ENCODE measurements at places on chromosomes 6 and 20. TPM values are rescaled to one million over a fixed set of nuclear protein-coding genes. Genes with fewer than 3 reads are reported as not detected.

Gene SLC17A3
- total RNA-seq, result not detected

Gene ERVFRD-1
- total RNA-seq, result not detected

Gene BPIFA1
- total RNA-seq, result not detected

Gene BANF2
- not detected for total RNA-seq

Gene APOM
- total RNA-seq, result 1.5 TPM

Gene MBOAT1
- 1.5 TPM for total RNA-seq

Gene TTK
- 11.7 TPM for total RNA-seq

Gene DLGAP4
- 11.8 TPM for total RNA-seq

Gene PGC
- not detected for total RNA-seq

Gene C4B
- total RNA-seq, result 4.8 TPM

Gene COL19A1
- not detected for total RNA-seq

Gene HLA-DPA1
- total RNA-seq, result 2.8 TPM

Gene TMEM63B
- total RNA-seq, result 19.4 TPM

Gene DCBLD1
- total RNA-seq, result 51.9 TPM

Gene NNAT
- total RNA-seq, result not detected

Gene LRRC73
- total RNA-seq, result 0.79 TPM
